ENCODE measurements at places on chromosomes 4 and X.

DNA sequence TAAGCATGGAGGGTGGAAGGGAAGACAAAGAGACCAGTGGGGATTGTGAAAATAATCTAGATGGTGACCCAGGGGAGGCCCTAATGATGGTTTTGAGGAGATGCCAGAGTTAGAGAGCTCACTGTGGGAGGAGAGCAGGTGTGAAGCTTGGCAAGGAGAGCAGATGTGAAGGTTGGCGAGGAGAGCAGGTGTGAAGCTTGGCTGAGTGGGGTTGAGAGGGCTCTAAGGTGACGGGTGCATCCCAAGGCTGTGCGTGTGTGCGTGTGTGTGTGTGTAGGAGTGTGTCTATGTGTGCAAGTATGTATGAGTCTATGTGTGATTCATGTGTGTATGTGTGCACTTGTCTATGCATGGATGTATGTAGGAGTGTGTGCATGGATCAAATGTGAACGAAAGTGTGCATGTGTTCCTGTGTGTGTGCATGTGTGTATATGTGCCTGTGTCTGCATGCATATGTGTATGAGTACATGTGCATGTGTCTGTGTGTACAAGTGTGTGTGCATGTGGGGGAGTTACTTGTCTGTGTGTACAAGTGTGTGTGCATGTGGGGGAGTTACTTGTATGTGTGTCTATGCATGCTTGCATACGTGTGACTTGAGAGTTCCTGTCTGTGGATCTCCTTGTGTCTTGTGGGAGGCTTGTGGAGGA, 72.0 kb downstream of the EVC start:
- no peak for DNase-seq

DNA sequence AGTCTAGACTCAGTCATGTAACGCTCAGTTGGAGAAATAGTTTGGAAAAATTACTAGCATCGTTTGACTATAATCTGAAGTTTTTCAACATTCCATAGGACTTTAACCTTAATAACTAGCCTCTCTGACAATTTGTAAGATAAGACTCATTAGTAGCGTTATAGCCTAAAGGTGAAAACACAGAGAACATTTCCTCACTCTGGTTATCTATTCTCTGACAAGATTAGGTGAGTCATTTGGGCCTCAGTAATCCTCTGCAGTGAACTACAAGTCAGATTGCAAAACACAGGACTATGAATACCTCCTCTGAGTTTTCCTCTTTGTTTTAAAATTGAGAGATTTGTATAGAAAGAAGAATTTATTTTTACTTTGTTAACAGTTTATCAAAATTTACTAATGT, 31.8 kb upstream of the PDLIM5 start:
- no peak for DNase-seq

- DNase-seq: no peak
Observed at GRCh38 chrX:49754233-49754857, 58.6 kb upstream of the PAGE1 start.

- DNase-seq: no peak
Observed at GRCh38 chr4:68348577-68348976, 1.3 kb downstream of the YTHDC1 start.
